ENCODE measurements at places on chromosomes 5 and 9. TPM values are rescaled to one million over a fixed set of nuclear protein-coding genes. Genes with fewer than 3 reads are reported as not detected.

The IRGM gene
- not detected for total RNA-seq

The HAND1 gene
- total RNA-seq = 0.14 TPM

The ZMAT2 gene
- total RNA-seq = 38.8 TPM

The NKD2 gene
- 2.5 TPM for total RNA-seq

The GLDC gene
- 8.4 TPM for total RNA-seq

The TTC23L gene
- not detected for total RNA-seq

The EQTN gene
- total RNA-seq = not detected

The MYMK gene
- not detected for total RNA-seq

The C7 gene
- total RNA-seq = 438 TPM

The C9orf50 gene
- total RNA-seq = 0.35 TPM

The ZFP37 gene
- total RNA-seq = 17.2 TPM

The SPINK6 gene
- total RNA-seq = not detected

The PAPPA gene
- total RNA-seq = 0.51 TPM

The ANKRD34B gene
- not detected for total RNA-seq

The BAG1 gene
- total RNA-seq = 40.4 TPM

The UAP1L1 gene
- total RNA-seq = 7.6 TPM

The CEP78 gene
- 8.7 TPM for total RNA-seq

The AK8 gene
- total RNA-seq = 1.9 TPM

The TLE1 gene
- 124 TPM for total RNA-seq

The PIP5K1B gene
- 2.6 TPM for total RNA-seq

The CORO2A gene
- total RNA-seq = 2.8 TPM

The PROB1 gene
- 1.7 TPM for total RNA-seq

The FOXD4 gene
- total RNA-seq = 0.85 TPM

The CD72 gene
- not detected for total RNA-seq

The DIMT1 gene
- total RNA-seq = 18.8 TPM

The GALNT12 gene
- total RNA-seq = not detected

The SLC4A9 gene
- not detected for total RNA-seq

The DAP gene
- 83.9 TPM for total RNA-seq

The GTF3C4 gene
- total RNA-seq = 3.2 TPM

The SPZ1 gene
- total RNA-seq = not detected

The BARHL1 gene
- total RNA-seq = not detected

The SOHLH1 gene
- total RNA-seq = not detected

The CD274 gene
- total RNA-seq = 10.2 TPM

The COL15A1 gene
- total RNA-seq = 62.1 TPM

The OSMR gene
- 23.8 TPM for total RNA-seq

The NHP2 gene
- total RNA-seq = 165 TPM

The B4GALT1 gene
- total RNA-seq = 38.2 TPM

The PFN3 gene
- not detected for total RNA-seq

The SLC46A2 gene
- not detected for total RNA-seq

The LPAR1 gene
- 68.0 TPM for total RNA-seq

The NRARP gene
- total RNA-seq = 0.29 TPM

The PCDHAC1 gene
- under 0.01 TPM for total RNA-seq

The TUSC1 gene
- total RNA-seq = 25.1 TPM

The CSF1R gene
- total RNA-seq = 12.7 TPM

The RNF44 gene
- total RNA-seq = 11.3 TPM

The PCDHGA2 gene
- 3.2 TPM for total RNA-seq

The SPINK7 gene
- not detected for total RNA-seq

The FCN1 gene
- total RNA-seq = 0.26 TPM

The REEP2 gene
- 2.6 TPM for total RNA-seq

The SEPTIN8 gene
- total RNA-seq = 47.8 TPM

The UGT3A1 gene
- not detected for total RNA-seq

The IFNA21 gene
- not detected for total RNA-seq

The HCN1 gene
- not detected for total RNA-seq

The AFAP1L1 gene
- total RNA-seq = 26.4 TPM

The PCDHGC4 gene
- 7.6 TPM for total RNA-seq

The PCDHB13 gene
- total RNA-seq = 6.2 TPM

The ZNF483 gene
- total RNA-seq = 16.8 TPM

Measured in uterus (tissue), 4 donors.